ENCODE measurements at places on chromosomes 3 and 15.

DNA sequence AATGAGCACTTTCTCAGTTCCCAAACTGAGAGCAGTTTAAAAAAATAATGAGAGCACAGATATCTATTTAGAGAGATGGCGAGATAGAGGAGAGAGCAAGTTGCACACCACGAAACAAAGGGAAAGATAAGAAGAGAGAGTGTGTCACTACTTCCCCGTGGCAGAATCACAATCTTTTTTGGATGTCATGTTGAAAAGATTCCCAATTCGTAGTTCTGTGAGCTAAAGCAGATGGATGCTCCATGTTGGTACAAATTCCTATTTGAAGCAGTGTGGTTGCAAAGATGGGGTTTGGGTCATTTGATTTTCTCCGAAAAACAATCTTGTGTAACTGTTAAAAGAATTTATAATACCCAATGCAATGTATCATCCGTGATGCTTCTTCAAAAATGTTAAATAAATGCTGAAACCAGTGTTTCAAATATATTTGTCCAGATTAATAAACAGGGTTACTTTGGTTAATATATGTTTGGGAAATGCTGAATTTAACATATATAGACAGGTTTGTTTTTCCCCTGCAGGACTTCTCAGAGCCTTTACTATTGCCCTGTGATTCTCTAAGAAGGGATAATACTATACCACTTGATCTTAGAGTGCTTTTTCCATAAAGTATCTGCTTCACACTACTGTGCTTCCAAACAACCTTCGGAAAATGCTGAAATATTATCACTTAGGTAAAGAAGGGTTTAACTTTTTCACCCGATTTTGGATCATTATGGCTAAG is 128.5 kb downstream of the MDFIC2 start:
- DNase-seq, result no peak

- DNase-seq, result no peak
Observed at GRCh38 chr3:132256989-132257388, 60.2 kb upstream of the ACP3 start.

- DNase-seq, result no peak
Observed at GRCh38 chr3:190305406-190305805, 16.8 kb downstream of the CLDN1 start.

DNA sequence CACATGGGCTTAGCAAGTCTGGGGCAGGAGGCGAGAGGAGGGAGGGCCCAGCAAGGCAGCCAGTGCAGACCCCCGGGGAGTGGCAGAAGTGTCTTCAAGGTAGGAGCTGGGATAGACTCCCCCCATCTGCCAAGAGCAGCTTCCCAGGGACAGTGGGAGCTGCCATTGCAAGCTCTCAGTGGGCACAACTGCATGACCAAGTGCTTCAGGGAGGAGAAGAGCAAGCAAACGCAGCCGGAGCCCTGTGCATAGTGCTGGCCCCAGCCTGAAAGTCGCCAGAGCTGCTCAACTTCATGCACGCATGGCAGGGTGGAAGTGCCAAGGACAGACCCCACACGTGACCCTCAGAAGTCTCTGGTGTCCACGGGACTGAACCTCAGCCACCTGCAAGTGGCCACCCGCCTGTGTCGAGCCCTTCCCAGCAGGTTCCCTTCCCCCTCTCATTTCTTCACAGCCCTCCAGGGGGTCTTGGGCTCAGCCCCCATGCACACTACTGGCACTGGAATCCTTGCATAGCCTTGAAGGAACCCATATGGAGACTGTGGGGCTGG is 89.4 kb downstream of the PLXNA1 start:
- DNase-seq, result no peak

DNA sequence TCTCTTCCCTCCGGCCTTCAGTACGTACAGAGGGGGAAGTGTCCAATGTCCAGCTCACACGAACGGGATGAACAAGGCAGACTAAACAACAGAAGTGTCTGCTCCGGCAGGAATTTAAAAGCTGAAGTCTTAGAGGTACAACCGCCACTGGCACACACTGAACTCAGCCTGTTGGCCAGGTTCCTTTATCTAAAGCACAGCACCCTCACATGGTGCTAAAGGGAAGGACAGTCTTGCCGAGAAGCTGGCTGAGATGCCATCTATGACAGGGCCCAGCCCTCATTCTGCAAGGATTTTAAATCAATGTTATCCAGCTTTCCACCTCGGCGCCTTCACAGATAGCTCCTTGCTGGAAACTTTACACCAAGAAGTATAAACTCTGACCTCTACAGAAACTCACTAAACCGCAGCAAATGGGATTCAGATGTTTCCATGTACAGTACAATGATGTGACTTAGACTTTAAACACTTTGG is 2.8 kb downstream of the ADAMTS17 start:
- peak; percentile 46 for DNase-seq

DNA sequence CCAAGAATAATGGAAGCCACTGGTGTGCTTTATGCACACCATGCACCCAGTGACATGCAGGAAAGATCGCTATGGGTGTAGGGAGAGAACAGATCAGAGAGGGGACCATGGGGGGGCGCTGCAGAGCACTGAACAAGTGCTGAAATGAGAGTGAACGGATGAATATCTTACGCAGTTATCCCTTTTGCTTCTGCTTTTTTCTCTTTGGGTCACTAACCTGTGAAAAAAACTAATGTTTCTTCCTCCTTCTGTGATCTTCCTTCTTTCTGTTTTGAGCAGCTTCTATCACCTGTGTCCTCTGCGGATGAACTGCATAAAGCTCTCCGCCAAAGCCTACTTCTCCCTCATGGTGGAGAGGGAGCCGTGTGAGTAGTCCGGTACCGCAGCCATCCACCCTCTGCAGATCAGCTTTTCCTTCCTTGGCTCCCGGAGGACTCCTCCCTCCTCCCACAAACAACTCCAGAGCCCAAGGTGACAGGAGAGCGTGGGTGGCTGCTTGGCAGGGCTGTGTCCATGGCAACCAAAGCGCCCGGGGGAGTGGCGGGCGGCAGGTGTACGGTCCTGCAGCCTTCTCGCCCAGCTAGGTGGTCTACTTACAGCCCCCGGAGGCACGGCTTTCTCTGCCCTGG is 106.2 kb downstream of the DGKG start:
- no peak for DNase-seq

- no peak for DNase-seq
Observed at GRCh38 chr15:41840673-41841072, 2.0 kb downstream of the PLA2G4B start.

DNA sequence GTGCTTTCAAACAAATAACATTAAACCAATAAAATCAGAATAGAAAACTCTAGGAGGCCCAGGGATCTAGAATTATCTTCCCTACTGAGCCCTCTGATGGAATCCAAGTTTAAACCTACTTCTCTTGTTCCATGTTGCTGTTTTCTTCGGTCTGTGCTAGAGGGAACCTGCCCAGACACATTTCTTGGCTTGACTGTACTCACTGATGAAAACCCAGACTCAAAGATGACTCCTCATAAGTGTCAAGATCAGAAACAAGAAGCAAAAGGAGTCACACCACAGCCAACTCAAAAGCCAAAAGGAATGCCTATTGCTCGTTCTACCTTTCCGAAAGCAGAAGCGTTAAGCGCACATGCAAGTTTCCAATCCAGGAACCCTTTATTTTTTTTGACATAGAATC is 31.6 kb downstream of the SCAP start:
- no peak for DNase-seq

DNA sequence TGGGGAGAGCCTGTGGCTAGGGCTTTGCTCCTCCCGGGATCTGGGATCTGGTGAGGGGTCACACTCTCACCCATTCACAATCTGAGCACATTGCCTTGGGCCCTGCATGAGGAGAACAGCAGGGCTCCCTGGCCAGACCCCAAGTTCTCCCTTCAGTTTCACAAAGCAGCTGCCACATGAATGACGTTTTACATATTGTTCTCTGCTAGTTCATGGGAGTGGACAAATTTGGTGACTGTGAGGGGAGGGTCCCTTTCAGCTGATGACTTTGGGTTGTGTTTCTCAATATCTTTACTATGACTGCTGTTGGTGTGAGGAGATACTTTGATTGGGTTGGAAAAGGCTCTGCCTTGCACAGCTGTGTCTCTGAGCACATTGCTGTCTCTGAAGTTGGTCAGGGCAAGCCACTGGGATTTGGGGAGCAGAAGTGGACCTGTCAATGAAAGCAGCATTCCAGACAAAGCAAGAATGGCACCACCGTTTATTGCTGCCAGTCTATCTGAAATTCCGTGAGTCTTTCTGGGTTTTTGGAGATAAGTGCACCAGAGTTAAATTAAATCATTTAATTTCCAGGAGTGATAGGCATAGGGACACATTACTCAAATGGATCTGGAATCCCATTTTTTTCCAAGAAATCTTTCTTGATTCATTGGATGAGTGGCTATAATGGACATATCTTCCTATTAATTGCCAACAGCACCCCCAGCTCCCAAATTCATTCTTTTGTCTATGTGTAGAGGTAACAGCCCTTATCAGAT is 10.3 kb downstream of the TIMP4 start:
- DNase-seq, result no peak

GRCh38 chr15:68794863-68795262 is 25.8 kb downstream of the ANP32A start:
- no peak for DNase-seq

DNA sequence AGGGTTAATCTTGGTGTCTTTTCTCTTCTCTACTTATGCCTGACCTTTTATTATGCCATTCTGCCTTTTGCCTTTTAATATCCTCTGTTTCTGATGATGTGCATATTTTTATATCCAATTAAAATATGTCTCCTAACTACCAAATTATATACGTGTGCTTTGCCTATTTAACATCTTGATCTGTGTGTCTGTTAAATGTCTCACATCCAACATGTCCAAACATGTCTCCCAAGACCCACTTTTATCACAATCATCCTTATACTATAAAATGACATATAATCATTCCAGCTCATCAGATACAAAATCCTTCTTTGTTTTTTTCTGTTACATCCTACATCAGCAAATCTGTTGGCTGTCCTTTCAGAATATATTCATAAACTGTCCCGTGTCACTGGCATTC is 539.5 kb downstream of the ZPLD1 start:
- no peak for DNase-seq

DNA sequence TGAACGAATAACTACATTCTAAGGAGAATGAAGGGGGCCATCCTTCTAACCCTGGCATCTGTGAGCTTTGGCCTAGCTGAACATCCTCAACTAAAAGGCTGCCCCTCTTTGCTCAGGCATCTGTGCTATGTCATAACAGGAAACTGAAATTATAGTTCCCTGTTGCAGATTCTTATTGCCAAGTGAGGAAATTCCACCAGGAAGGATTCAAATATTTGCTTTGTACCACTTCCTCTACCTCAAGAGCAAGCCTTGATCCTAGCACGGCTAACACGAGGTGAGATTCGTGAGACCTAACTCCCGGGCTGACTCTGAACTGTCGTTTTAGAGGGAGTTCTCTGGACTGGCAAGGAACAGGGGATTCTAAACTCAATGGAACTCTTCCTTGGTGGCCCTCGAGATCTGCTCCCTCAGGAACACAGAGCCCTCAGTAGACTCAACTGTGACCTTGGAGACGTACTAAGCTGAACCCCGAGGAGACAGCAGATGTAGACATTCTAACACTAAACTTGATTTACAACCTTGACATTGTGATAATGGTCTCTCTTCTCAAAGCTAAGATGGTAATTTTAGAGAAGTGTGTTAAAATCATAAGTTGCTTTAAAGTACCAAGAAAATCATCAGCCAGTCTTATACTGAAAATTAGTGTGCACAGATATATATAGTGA is 4.2 kb downstream of the SPG21 start:
- DNase-seq, result no peak

- no peak for DNase-seq
Observed at GRCh38 chr3:29822071-29822470, 541.2 kb downstream of the RBMS3 start.

DNA sequence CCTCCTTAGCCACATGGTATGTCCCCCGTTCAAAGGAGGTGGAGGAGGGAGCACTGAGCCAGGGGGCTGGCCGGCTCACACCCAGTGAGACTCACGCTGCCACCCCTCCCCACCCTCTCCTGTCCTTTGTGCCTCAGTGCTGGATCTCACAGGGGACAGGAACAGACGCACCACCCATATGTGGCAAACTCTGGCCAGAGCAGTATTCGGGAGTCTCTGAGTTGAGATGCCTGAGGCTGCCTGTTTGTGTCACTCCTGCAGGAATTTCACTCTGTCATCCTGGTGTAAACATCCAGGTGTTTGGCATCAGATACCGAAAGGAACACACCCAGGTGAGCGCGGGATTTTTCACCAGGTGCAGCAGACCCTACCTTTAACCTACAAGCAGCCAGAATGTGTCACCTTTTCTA is 25.7 kb downstream of the RGMA start:
- no peak for DNase-seq

- DNase-seq, result no peak
Observed at GRCh38 chr15:60584355-60584998, 105.5 kb upstream of the ICE2 start.

GRCh38 chr3:71428841-71429596 is 154.5 kb downstream of the FOXP1 start:
- DNase-seq, result peak; percentile 72

DNA sequence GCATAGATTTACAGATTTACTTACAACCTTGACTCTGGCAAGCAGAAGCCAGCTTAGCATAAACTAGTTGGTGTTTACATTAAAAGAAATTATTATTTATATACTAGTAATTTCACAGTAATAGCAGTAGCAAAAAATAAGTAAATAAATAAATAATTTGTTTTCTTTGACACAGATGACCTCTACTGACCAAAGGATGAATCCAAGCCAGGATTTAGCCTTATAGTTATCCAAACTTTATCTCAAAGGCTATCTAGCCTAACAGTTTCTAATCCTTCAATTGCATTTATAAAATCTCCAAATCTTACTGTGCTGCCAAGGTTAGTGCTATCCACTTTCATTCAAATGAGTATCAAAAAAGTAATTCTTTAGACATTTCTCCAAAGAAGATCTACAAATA is 64.3 kb downstream of the FRMD5 start:
- DNase-seq, result no peak

- no peak for DNase-seq
Observed at GRCh38 chr3:31234145-31234544, 298.6 kb upstream of the STT3B start.

DNA sequence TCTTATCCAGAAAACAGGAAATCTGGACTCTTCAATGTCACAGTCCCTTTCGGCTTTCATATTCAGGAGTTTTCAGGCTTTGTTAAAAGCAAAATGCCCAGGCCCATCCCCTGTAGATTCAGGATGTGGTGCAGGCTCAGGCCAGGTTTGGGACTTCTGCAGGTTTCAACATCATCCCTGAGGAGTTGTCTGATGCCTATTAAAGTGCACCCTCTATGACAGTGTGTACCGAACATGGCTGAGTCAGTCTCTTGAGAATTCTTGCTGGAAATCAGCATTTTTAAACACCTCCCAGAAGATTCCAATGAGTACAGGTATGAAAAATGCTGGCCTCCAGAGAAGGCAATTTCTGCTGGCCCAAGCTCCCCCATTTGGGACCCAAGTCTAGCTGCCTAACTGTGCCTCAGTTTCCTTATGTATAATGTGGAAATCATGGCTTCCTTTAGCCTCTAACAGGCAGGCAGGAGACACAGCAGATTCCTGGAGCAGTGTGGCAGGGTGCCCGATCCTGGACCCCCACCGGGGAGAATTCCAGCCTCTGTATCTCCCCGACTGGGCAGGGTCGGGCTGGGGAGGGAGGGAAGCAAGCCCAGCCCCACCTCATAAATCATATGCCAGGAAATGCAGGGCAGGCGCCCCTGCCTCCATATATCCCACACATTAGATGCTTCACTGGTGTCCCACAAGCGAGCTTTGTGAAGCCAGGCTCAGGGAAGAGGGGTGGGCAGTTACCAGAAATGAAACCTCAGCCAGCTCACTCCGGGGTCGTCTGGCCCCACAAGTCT is 44.4 kb upstream of the SLC6A11 start:
- DNase-seq, result no peak
